Activated T-helper 2 cell treated with anti-CD3 and anti-CD28 coated beads, Interferon-gamma antibody, Interleukin-2, Interleukin-4, amounts not matched to agents 10 μg/mL and 5 μg/mL and 100 μg/mL, durations not matched to agents 14 hours and 24 hours and 36 hours (primary cell): ENCODE measurements at places on chromosomes 16 and 17. TPM values are rescaled to one million over a fixed set of nuclear protein-coding genes. Genes with fewer than 3 reads are reported as not detected.

DNA sequence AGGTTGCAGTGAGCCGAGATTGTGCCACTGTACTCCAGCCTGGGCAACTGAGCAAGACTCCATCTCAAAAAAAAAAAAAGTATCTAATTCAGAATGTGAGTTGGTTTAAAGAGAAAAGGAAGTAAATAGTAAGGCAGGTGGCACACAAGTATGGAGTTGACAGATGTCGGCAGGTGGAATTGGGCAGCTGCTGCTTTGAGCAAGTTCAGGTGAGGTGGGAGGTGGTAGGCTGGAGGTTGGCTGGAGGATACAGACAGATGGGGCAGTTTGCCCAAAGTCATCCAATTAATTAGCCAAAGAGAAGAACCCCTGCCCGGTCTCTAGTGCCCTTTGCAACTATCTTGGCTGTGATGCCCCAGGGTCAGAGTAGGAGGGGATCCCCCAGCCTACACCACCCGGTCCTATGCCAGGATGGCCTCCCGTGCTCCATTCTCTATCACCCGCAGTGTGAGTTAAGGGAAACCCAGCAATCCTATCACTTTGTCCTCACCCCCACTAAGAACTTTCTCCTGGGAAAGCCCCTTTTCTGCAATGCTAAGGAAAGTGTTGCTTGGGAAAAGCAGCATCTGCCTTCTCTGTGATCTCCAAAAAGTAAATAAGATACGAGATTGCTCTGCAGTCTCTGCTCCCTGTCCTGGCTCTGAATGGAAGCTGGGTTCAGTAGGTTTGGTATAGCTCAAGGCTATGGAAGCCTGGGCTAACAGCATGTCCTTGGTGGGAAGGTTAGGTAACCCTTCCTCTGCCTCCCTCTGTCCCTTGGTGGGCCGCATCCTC lies 32.2 kb downstream of the SLC12A3 start:
- no peaks in the 10 kb centered on the region for H3K36me3 ChIP-seq
- no peak overlapping the region for H3K27ac ChIP-seq
- no peak for DNase-seq
- H3K4me1 ChIP-seq: peaks cover 17% of the 10 kb centered on the region
- H3K4me3 ChIP-seq: no peak overlapping the region

DNA sequence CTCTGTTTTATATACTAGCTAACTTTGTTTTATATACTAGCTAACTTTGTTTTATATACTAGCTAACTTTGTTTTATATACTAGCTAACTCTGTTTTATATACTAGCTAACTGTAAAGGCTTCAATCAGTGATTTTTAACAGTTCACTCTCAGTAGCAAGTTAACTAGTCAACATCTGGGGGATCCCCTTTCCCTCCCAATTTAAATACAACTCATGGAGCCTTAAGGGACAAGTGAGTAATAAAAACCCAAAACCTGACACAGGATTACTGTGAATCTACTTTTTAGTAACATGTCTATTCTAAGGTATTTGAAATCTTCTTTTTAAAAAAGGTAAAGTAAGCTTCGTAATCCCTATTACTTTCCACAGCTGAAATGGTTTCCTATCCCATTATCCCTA lies 32.2 kb downstream of the FAM222B start:
- H3K4me1 ChIP-seq: peaks cover 29% of the 10 kb centered on the region
- H3K4me3 ChIP-seq: peak overlapping the region; percentile 70
- no peaks in the 10 kb centered on the region for H3K27me3 ChIP-seq
- H3K36me3 ChIP-seq: peaks cover 17% of the 10 kb centered on the region
- peak overlapping the region; percentile 62 for H3K27ac ChIP-seq

The SOX8 gene
- 0.78 and 1.2 TPM in 2 replicates for total RNA-seq

The CTRL gene
- 5.6 and 6.0 TPM in 2 replicates for total RNA-seq

DNA sequence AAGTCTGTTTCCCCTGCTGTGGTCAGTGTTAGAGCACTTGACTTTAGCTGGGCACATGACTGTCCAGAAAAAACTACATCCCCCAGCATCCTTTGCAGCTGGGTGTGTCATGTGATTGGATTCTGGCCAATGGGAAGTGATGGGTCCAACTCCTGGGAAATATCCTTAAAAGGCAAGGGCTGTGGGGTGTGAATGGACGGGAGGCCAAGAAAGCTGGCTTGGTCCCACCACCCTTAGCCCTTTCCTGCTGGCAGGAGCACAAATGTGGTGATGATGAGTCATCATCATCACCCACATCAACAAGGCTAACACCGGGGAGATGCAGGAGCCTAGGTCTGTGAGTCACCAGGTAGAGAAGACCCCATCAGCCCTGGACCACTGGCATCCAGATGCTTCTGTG lies 341.7 kb downstream of the C16orf95 start:
- H3K36me3 ChIP-seq: no peaks in the 10 kb centered on the region
- no peak overlapping the region for H3K4me3 ChIP-seq
- no peak for DNase-seq
- H3K4me1 ChIP-seq: peaks cover 2% of the 10 kb centered on the region

The AANAT gene
- 0.18 TPM in 1 of 2 replicates, not detected in the other for total RNA-seq
